ENCODE measurements at places on chromosomes 4 and X.
A peak's percentile ranks its signal among the peaks of the same experiment; 100 is the strongest.

- peak; percentile 65 for DNase-seq
Observed at GRCh38 chr4:153522802-153523094, 56.6 kb downstream of the TMEM131L start.

- no peak for DNase-seq
Observed at GRCh38 chr4:108881190-108881589, 118.3 kb upstream of the ETNPPL start.

GRCh38 chr4:5941601-5942000, 48.7 kb upstream of the CRMP1 start:
- DNase-seq = no peak

- no peak for DNase-seq
Observed at GRCh38 chr4:1651609-1652008, 32.5 kb downstream of the FAM53A start.

- DNase-seq = no peak
Observed at GRCh38 chrX:63508668-63509067, 157.5 kb upstream of the SPIN4 start.

GRCh38 chr4:186104114-186104889, at the start of gene FAM149A:
Gene FAM149A (plus strand): TSS chr4:186104704.
- DNase-seq = peak; percentile 76

GRCh38 chr4:28555866-28556265, 1695.2 kb downstream of the STIM2 start:
- DNase-seq = no peak

- no peak for DNase-seq
Observed at GRCh38 chrX:40041915-40042314, 55.8 kb downstream of the BCOR start.

Data from stimulated activated CD4-positive, alpha-beta T cell treated with anti-CD3 and anti-CD28 coated beads, Interleukin-15, amount 100 ng/mL, for 24 hours (primary cell).